NCI-H2171 treated with DMSO at 0.1 percent for 48 hours (cell line): ENCODE measurements at places on chromosomes 11 and 22.

- DNase-seq = no peak
These were observed 216.7 kb upstream of the SORL1-AS1 start for GRCh38 chr11:121669422-121669821.

DNA sequence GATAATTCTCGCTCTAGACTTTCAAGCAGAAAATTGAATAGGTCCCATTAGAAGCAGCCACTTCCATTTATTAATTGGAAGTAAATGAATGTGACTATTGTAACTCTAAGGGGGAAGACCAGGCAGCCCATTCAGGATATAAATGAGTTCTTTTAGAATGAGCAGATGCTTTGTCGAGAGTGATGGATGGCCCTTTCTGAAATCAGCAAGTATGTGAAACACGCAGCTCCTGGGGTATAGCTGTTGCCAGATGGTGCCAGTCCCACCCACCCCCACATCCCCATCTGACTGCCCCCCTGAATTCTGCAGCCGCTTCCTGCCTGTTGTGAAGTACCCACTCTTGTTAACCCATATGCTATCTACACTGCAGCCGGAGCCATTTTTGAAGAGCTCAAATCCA is 3.7 kb downstream of the SLC15A3 start:
- DNase-seq = peak; percentile 93

- no peak for DNase-seq
These were observed 39.1 kb upstream of the GLYAT start for GRCh38 chr11:58770627-58771457.

DNA sequence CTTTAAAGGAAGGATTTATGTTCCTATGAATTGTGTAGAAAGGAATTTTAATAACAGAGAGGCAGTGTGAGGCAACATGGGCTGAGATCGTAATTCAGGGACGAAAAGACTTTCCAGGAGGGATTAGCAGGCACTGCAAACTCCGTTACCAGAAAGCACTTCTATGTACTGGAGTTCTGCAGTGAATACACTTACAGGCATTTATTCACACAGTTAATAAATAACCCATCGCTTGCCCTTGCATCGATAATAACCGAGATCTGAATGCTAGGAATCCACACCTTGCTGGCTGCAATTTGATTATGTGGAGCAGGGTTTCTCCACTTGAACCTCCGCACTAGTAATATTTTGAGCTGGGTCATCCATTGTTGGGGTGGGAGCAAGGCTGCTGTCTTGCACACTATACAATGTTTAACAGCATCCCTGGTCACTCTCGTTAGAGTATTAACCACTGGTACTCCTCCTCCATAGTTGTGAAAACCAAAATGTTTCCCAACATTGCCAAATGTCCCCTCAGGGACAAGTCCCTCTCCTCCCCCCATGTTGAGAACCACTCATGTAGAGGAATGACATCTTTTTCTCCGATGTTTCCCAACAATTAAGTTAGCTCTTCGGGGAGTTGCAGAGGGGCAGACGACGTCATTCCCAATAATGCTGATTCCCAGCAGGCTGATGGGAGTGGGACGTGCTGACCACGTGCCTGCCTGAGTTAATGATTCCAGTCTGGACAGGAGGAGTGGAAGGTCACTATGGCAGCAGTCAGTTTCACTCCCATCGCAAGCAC is 99.5 kb downstream of the SNX19 start:
- no peak for DNase-seq
